ENCODE measurements at places on chromosomes 7 and 10.

DNA sequence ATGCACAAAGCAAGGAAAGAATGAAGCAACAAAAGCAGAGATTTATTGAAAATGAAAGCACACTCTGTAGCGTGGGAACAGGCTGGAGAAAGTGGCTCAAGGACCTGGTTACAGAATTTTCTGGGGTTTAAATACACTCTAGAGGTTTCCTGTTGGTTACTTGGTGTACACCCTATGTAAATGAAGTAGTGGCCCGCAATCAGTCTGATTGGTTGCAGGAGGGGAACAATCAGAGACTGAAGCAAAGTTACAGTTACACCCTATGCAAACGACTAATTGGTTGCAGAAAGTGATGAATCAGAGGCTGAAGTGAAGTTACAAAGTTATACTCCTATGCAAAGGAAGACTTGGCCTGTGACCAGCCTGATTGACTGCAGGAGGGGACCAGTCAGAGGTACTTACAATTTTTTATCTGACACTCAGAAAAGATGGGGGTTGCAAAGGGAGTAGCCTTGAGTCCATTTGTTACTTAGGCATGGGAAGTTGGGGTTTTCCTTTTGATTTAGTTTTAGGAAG is 3.6 kb upstream of the MTPN start:
- DNase-seq = peak; percentile 59

- no peak for DNase-seq
Observed at GRCh38 chr7:14739168-14739840, 163.2 kb downstream of the DGKB start.

GRCh38 chr7:130397758-130398073 is 17.4 kb downstream of the CPA1 start:
- no peak for DNase-seq

- DNase-seq = no peak
Observed at GRCh38 chr7:106772655-106773108, 92.4 kb upstream of the PIK3CG start.

- DNase-seq = no peak
Observed at GRCh38 chr7:158252081-158252836, 335.4 kb downstream of the PTPRN2 start.

DNA sequence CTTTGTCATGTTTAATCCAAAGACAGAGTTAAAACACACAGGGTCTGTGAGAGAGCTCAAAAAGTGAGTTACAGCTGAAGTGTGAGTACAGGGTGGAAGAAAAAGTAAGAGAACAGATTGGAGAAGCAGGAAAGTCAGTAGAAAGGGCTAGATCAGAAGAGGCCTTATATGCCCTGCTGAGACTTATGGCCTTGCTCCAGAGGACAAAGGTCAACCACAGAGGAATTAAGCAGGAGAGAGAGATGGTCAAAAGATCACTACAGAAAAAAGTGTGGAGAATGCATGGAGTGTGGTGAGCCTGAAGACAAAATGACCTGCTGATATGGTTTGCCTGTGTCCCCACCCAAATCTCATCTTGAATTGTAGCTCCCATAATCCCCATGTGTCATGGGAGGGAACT is 213.8 kb downstream of the NEBL start:
- DNase-seq = no peak

GRCh38 chr7:28329661-28330363 is 82.5 kb upstream of the CREB5 start:
- DNase-seq = no peak

DNA sequence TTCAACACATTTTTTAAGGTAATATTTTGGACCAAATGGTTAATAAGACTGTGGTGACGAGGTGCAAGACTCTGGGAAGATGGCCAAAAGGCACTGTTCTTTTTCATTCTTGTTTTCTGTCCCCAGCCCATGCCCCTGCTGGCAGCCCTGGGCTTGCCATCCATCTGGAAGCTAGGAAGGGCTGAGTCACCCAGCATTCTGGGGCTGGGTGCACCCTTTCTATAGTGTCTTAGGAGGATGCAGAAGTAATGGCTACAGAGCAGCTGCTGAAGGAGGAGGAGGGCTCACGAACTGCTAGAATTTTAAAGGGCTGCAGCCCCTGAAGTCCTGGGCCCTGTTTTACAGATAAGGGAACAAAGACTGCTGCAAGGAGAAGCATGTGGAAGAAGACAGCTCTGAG is 42.8 kb upstream of the ZNF32 start:
- no peak for DNase-seq

DNA sequence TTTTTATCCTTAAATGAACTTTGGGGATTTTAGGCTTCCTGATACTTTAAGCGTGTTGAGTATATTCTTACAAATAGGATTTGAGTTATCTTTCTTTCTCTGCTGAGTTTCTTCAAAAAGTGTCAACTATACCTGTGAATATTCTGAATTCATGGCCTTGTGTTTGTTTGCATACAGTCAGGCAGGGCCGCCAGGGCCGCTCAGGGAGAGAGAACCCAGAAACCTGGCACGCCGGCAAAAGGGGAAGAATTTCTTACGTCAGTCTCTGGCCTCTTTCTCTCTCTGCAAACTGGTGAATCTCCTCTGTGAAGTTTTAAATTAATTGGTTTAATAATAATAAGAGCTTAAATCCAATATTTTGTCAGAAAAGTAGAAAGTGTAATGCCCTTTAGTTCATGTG is 29.3 kb upstream of the BNIP3 start:
- no peak for DNase-seq

- no peak for DNase-seq
Observed at GRCh38 chr7:2944739-2945138, 98.9 kb downstream of the CARD11 start.

- DNase-seq = no peak
Observed at GRCh38 chr10:7436490-7437100, 25.8 kb upstream of the SFMBT2 start.

- DNase-seq = no peak
Observed at GRCh38 chr7:132183781-132184380, 392.4 kb downstream of the PLXNA4 start.

GRCh38 chr7:35874886-35875285 is 74.0 kb downstream of the SEPTIN7 start:
- no peak for DNase-seq

- DNase-seq = no peak
Observed at GRCh38 chr10:108970016-108970415, 953.3 kb downstream of the XPNPEP1 start.

DNA sequence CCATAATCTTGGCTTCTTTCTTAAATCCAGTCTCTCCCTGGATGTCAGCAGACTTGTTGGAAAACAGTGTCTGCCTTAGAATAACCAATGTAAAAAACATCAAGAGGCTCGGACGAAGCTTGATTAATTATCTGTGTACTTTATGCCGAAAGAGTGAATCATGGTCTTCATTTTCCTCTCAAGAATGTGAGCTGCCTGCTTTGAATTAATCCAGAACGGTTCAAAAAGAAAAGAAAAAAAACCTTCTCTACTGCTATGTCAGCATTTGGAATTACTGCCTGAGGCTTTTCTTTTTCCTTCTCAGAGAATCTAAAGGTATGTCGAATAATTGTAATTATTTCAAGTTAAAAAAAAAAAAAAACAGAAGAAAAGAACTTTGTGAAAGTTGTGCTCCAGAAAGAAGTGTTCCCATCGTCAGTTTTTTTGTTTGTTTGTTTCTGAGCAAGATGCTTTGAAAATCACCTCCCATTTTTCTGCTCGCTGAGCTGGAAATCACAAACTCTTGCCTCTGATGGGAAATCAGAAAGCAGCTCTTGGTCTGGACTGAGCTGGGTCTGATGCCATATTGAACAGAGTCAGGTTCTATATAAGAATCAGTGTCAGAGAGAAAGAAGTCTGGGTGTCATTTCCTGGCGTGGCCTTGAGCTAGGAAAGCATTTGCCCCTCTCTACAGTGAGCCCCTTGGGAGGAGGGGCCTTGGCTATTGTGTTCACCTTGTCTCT is 20.2 kb downstream of the PLPP4 start:
- DNase-seq = no peak

GRCh38 chr10:75648351-75648750 is 216.9 kb downstream of the LRMDA start:
- DNase-seq = no peak

DNA sequence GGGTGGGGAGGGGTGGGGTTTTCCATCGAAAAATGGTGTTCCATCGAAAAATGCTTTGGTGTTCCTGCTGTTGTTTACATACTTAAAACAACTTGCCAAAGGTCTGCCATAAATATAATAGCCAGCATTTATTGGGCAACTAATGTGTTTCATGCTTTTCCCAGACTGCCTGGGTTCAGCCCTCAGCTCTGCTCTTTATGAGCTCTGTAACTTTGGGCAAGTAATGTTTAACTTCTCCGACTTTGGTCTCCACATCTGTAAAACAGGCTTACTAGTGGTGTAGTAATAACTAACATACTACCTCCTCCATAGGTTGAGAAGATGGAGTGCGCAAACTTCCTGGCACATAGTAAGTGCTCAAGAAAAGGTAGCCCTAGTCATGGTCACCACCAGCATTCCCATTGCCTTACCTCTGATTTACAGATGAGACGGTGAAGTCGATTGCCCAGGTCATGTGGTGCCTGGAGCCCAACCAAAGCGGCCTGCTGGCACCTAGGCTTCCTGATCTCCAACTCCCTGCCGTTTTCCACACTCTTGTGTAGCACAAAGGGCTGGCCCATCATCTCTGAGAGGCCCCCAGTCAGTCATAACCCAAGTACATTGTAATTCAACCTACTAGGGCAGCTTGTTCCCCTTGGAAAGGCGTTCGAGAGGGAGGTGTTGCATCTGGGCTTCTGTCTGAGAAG is 8.9 kb downstream of the ZMIZ1 start:
- no peak for DNase-seq

DNA sequence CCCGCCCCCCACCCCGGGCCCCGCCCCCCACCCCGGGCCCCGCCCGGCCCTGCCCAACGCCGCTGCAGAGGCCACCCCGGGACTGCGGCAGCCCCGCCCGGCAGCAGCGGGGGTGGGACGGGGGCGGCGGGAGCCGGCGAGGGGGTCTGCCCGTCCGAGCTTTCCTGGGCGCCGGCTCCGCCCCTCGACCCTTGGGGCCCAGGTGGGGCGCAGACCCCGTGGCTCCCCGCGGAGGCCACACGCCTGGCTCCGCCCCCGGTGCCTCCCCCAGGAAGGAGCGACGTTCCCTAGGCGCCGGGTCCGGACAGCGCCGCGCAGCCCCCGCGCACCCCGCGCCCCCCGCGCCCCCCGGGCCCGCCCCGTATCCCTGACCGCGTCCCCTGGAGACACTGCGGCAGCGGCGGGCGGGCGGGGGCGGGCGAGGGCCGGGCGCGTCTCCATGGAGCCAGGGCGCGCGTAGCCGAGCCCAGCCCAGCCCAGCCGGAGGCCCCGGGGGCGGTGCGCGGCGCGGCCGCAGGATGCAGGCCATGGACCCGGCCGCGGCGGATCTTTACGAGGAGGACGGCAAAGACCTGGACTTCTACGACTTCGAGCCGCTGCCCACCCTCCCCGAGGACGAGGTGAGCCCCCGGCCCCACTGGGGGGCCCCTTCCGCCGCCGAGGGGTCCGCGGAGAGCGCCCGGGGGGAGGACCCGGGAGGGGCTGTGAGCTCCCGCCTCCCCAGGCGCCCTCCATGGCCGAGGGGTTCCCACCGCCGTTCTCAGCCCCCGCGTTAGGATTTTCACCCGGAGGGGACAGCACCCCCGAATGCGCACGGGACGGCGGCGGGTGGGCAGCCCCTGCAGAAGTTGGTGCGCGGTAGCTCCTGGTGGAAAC is at the start of gene KNDC1:
Gene KNDC1 (plus strand): TSS at position 270 of the 876 bp plus-strand sequence. CDS start 249 bp downstream, at position 519.
- no peak for DNase-seq

DNA sequence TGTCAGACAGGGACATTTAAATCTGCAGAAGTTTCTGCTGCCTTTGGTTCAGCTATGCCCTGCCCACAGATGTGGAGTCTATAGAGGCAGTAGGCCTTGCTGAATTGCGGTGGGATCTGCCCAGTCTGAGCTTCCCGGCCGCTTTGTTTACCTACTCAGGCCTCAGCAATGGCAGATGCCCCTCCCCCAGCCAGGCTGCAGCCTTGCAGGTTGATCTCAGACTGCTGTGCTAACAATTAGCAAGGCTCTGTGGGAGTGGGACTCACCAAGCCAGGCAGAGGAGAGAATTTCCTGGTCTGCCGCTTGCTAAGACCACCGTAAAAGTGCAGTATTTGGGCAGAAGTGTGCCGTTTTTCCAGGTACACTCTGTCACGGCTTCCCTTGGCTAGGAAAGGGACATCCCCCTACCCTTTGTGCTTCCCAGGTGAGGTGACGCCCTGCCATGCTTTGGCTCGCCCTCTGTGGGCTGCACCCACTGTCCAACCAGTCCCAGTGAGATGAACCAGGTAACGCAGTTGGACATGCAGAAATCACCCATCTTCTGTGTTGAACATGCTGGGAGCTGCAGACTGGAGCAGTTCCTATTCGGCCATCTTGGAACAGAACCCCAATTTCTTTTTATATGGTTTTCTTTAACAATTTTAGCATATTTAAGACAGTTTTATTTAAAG is 28.4 kb upstream of the VWDE start:
- no peak for DNase-seq

GRCh38 chr7:106372595-106373318 is 88.0 kb upstream of the NAMPT start:
- no peak for DNase-seq
